ENCODE measurements at places on chromosomes 7 and 10. TPM values are rescaled to one million over a fixed set of nuclear protein-coding genes. Genes with fewer than 3 reads are reported as not detected.

MPP7 gene
- 24.4 TPM for total RNA-seq

CLCN1 gene
- not detected for total RNA-seq

DHX32 gene
- 15.2 TPM for total RNA-seq

SEC31B gene
- total RNA-seq, result 272 TPM

NHLRC2 gene
- total RNA-seq, result 20.7 TPM

DPP6 gene
- not detected for total RNA-seq

LAMB1 gene
- total RNA-seq, result not detected

VIPR2 gene
- total RNA-seq, result 0.30 TPM

AMZ1 gene
- total RNA-seq, result 0.30 TPM

TCAF2 gene
- total RNA-seq, result 25.7 TPM

C1QL3 gene
- not detected for total RNA-seq

RARRES2 gene
- total RNA-seq, result not detected

HIBADH gene
- total RNA-seq, result 13.0 TPM

TRPV5 gene
- not detected for total RNA-seq

TFAM gene
- total RNA-seq, result 53.5 TPM

LIPN gene
- not detected for total RNA-seq

COL28A1 gene
- total RNA-seq, result not detected

SPDYE9 gene
- total RNA-seq, result not detected

TMEM229A gene
- total RNA-seq, result not detected

ANKRD61 gene
- not detected for total RNA-seq

SHOC2 gene
- 40.3 TPM for total RNA-seq

GFRA1 gene
- not detected for total RNA-seq

SP4 gene
- 35.2 TPM for total RNA-seq

COL1A2 gene
- not detected for total RNA-seq

HIP1 gene
- 1.4 TPM for total RNA-seq

CHN2 gene
- total RNA-seq, result 5.3 TPM

GLCCI1 gene
- total RNA-seq, result 20.3 TPM

ABCC2 gene
- 1.1 TPM for total RNA-seq

STAG3 gene
- 16.1 TPM for total RNA-seq

CYP2C19 gene
- not detected for total RNA-seq

RSPH10B2 gene
- total RNA-seq, result not detected

PPP3CB gene
- 43.2 TPM for total RNA-seq

CCNY gene
- 75.7 TPM for total RNA-seq

ZFYVE27 gene
- total RNA-seq, result 26.0 TPM

TMEM139 gene
- total RNA-seq, result 0.71 TPM

FXYD4 gene
- total RNA-seq, result not detected

ZNF365 gene
- total RNA-seq, result not detected

CPA4 gene
- total RNA-seq, result not detected

TFR2 gene
- total RNA-seq, result 10.0 TPM

INTS1 gene
- 88.2 TPM for total RNA-seq

ZNF804B gene
- total RNA-seq, result not detected

LOXL4 gene
- total RNA-seq, result not detected

HMX2 gene
- not detected for total RNA-seq

MACC1 gene
- not detected for total RNA-seq

CALY gene
- total RNA-seq, result not detected

ZDHHC6 gene
- 41.2 TPM for total RNA-seq

CELF2 gene
- total RNA-seq, result 174 TPM

GPC2 gene
- 15.7 TPM for total RNA-seq

DOCK4 gene
- total RNA-seq, result 0.07 TPM

TLX1 gene
- not detected for total RNA-seq

C10orf143 gene
- total RNA-seq, result 4.0 TPM

PPP1R3C gene
- total RNA-seq, result not detected

NXPH1 gene
- total RNA-seq, result not detected

SDHAF3 gene
- total RNA-seq, result 17.4 TPM

OPN1SW gene
- total RNA-seq, result not detected

OR6B1 gene
- total RNA-seq, result not detected

AHCYL2 gene
- 13.6 TPM for total RNA-seq

NEUROG3 gene
- total RNA-seq, result not detected

CPXM2 gene
- total RNA-seq, result not detected

OR2A5 gene
- total RNA-seq, result not detected

Data from activated naive CD4-positive, alpha-beta T cell treated with anti-CD3 and anti-CD28 coated beads, Interleukin-2, amount 10 ng/mL, durations not matched to agents 5 hours and 36 hours (primary cell).